Activated T-cell treated with anti-CD3 and anti-CD28 coated beads, Interleukin-2, amount 50 U/mL, for 4 hours (primary cell): ENCODE measurements at places on chromosomes 4 and X.

DNA sequence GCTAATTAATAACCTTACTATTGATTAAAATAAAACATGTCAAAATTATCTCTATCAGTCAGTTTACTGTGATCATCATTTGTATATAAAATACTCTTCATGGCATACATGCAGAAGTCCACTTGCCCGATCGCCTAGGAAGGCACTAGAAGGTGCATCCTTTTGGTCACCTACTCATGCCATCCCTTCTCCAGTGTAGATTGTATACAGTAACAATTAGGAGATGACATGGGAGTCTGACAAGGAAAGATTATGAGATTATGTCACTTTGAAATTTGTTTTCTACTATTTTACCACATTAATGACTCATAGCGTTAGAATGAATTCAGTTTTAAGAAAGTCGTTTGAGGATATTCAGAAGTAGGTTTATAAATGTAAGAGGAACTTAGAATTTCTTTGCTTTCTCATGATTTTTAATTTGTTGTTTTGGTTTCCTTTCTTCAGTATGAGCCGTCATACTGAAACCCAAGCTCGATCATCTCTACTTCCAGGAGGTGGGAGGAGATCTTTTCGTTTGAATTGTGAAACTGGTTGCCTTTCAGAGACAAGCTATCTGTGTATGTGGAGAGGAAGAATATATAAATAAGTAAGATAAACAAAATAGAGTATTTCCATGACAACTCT lies 51.1 kb upstream of the UNC5C start:
- DNase-seq = no peak

GRCh38 chr4:41146716-41147506 lies 67.4 kb downstream of the APBB2 start:
- DNase-seq = no peak

DNA sequence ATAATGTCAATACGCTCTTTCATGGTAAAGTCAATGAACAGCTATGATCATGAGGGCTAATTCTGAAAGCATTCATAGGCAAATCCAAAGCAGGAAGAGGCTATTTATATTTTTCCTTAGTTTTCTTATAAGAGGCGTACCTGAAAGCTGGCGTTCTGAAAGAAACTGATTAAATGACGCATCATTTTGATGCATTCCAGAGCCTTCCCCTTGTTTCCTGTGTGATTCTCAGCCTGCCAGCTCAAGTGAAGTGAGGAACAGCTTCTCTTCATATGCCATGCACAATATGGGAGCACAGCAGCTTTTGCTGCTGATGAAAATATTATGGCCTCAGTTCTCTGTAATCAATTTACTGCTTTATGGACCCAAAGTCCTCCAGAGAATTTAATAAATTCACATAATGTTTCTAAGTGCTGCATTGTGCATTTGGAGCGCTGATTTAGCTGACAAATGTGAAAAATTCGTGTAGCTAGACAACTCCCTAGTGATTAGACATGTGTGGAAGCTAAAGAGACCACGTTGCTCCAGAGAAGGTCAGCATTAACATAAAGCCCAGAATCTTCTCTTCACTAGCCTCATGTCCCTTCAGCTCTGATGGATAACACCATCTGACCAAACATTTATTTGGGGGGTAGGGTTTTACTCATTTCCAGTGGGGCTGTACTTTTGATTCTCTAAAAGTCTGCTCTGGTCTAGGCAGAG lies 110.8 kb downstream of the GPAT3 start:
- no peak for DNase-seq

- no peak for DNase-seq
These were observed 55.9 kb downstream of the C4orf51 start for GRCh38 chr4:145735827-145736226.

DNA sequence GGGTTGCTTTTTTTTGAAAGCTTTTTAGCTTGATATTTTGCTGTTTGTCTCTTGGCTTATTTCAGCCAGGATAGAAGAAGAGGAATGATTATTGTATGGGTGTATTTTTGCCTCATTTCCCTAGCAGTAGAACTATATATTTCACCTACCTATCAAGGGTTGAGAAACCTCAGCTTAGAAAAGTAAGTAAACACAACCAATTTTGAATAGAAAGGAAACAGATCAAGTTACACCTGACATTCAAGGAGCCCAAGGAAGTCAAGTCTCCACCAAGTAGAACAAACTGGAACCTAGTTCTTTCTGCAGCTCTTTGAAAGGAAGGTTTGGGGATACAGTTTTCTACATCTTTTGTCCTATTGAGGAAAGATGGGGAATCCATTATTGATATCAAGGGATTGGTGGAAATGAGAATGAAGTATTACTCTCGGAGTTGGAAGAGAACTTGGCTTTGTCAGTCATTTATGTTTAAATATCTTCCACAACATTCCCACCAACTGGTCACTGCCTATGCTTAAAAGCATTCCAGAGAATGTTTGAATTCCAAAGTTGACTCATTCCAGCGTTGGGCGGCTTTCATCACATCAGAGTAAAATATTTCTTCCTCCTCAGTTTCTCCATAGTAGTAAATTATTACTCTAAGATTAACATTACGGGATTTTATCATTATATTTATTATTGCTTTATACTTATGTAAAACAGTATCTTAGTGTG lies 207.8 kb upstream of the CNKSR2 start:
- no peak for DNase-seq

- DNase-seq = no peak
These were observed 1626.0 kb upstream of the TENM3 start for GRCh38 chr4:180617196-180617595.

GRCh38 chr4:25178838-25179261 lies 18.6 kb upstream of the SEPSECS start:
- no peak for DNase-seq

- DNase-seq = no peak
These were observed 41.8 kb upstream of the MAGED1 start for GRCh38 chrX:51851507-51852085.

DNA sequence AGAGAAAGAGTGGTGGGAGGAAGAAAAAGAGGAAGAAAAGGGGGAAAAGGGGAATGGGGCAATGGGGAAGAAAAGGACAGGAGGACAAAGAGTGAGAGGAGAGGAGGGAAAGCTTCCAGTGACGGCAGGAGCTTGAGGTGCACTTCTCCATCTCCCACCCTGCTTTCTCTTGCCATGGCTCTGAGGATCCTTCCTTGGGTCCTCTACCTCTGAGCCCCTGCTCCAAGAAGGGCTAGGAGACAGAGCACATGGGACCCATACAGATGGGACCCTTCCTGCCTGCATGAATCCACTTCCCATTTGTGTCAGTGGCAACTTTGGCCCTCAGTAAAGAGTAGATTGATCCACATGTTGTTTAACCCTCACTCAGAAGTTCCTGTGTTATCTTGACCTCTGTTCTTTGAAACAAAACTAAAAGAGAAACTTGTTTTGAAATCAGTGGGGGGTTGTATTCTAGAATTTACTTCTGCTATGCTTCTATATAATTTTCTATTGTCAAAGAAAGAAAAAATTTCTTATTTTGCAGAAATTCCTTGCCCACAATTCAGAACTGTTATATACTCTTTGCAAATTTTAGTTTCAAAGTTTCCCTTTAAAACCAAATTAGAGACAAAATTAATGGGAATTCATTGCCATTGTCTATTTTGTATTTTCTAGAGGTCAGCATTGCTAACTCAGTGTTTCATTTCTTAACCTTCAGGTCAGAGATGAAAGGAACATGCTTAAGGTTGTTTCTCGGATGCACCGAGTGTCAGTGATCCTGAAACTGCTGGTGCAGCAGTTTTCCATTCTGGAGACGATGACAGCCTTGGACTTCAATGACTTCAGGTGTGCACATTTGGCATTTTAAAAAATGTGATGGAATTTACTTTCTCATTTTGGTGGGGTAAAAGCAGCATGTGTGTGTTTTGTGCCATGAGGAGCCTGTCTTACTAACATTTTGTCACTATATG lies 5.0 kb downstream of the TDO2 start:
- no peak for DNase-seq

DNA sequence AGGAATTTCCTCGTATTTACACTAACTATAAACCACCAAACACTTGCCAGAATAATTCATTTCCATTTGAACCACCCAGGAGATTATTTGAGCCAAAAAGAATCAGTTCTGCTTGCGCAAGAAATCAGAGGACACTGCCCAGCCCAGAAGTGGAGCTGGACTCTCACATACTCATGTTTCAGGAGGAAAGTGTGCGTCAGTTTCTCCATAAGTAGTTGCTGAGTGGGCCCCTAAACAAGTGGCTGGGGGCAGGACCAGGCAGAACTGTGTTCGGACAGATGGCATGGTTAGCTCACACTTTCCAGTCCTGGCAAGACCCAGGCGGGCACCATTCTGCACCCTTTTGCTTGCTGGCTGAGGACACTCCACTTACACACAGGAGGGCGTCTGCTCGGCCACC lies 38.8 kb downstream of the BTC start:
- no peak for DNase-seq

- no peak for DNase-seq
These were observed 16.0 kb upstream of the RAP1GDS1 start for GRCh38 chr4:98245226-98245625.

DNA sequence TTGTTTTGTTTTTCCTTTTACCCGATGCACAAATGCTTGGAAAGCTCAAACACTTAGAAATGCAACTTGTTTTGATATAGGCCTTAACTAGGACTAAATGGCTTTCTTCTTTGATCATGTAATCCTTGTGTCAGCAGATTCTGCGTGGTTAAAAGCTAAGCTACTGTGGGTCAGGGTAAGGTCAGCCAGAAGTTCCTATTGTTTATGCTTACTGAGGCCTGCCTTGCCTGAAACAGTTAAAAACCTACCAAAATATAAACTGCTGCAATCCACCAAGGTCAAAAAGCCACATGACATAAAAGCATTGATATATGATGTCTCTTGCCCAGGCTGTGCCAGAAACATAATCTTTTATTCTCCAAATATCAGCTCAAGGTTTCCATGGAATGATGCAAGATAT lies 223.4 kb downstream of the FAM47B start:
- no peak for DNase-seq

- no peak for DNase-seq
These were observed 5.0 kb downstream of the ARFIP1 start for GRCh38 chr4:152784490-152785350.

GRCh38 chr4:159239629-159240028 lies 136.8 kb downstream of the RAPGEF2 start:
- no peak for DNase-seq

DNA sequence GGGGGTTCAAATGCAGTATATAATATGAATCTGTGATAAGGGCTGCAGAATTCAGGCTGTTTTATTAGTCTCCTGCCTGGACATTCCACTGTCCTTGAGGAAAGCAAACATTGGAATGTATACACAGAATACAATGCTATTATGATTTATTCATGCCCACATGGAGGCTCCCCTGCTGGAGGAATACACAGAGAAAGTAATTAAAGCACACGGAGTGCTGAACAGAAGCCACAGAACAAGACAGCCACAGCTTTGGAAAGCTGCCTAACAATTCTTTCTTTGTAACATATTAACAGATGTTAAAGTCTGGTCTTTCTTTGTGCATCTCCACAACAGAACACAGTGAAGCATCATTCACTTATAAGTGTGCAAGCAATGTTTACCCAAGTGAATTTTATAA lies 155.8 kb downstream of the ARAP2 start:
- DNase-seq = no peak

- DNase-seq = no peak
These were observed 22.0 kb downstream of the DHRSX start for GRCh38 chrX:2478546-2479419.

GRCh38 chr4:61296144-61296543 lies 96.0 kb downstream of the ADGRL3 start:
- DNase-seq = no peak

- DNase-seq = no peak
These were observed 1.0 kb downstream of the AGA start for GRCh38 chr4:177441061-177441802.

- no peak for DNase-seq
These were observed 313.8 kb upstream of the TEX13C start for GRCh38 chrX:125005863-125006262.

DNA sequence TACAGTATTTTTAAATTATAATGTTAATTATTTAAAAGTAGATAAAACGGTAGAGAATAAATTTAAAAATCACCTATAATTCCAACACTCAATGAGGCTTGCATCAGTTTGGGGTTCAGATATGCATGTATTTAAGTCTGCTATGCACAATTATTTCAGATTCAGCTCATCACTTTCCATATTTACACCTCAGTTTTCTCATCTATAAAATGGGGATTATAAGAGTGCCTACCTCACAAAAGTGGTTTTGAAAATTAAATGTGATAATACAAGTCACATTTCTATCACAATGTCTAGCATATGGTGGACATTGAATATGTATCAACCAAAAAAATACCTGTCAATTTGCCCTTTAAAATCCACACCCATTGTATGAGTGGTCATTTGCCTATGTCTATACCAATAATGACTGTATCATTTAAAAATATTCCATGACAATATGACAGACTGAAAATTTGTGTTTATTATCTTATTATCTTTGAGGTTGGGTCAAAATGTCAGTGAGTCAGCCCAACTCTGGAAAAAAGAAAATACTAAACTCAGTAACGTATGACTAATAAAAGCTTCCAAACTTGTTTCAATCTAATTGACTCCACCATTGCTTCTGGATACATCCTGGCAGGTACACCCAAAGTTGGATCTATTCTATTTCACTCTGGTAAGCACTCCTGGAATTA lies 20.8 kb downstream of the OR13H1 start:
- no peak for DNase-seq

DNA sequence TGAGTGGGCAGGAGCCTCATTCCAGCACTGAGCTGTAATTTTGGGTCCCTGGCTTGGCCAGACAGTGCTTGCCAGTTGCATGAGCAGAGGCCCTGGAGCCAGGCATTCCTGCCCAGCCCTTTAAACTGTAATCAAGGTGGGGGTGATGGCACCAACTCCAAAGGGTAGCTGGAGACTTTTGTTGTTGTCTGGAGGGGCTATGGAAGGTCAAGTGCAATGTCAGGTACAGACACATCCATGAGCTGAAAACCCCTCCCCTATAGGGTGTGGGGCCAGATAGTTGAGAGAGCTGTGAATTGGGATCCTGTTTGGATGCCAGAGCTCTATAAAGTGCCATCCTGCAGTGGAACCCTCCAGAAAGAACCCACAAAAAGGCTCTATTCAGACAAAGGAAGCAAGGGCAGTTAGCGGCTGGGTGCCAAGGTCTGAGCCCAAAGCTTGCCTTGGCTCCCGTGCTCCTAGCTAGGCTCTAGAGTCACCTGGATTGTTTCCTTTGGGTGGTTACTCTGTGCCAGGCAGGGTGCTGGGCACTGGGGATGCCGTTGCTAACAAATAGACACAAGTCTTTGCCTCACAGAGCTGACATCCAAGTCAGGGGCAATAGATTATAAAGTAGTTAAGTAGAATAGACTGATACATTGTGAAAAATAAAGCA lies 163.0 kb downstream of the EFNB1 start:
- DNase-seq = no peak

GRCh38 chr4:79823148-79823763 lies 249.8 kb downstream of the ANTXR2 start:
- no peak for DNase-seq

DNA sequence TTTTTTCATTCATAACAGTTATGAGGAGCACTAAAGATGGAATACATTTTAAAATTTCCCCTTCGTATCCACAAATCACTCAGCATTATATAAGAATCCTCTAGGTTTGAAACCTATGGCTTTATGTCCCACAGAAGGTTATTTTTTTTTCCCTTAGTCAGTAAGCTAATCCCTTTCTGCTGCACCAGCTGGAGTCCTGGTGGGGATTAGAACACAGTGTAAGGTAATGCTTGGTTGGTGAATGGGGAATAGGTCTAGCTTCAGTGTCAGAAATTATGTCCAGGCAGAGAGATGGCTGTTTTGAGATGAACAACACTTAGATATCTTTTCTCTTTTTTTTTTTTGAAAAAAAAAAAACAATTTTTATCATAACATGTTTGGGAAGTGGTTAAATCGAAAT lies 116.6 kb downstream of the RASGEF1B start:
- DNase-seq = no peak
